CD4-positive, alpha-beta memory T cell (primary cell): ENCODE measurements at places on chromosomes 12 and 14. TPM values are rescaled to one million over a fixed set of nuclear protein-coding genes. Genes with fewer than 3 reads are reported as not detected.
A peak's percentile ranks its signal among the peaks of the same experiment; 100 is the strongest.

GRCh38 chr14:91078095-91078737, 17.8 kb upstream of the RPS6KA5 start:
- peak; percentile 82 for DNase-seq

- no peak for DNase-seq
These were observed 236.1 kb upstream of the DIO2 start for GRCh38 chr14:80447392-80447791.

- no peak for DNase-seq
These were observed 8.0 kb downstream of the ETV6 start for GRCh38 chr12:11657511-11657910.

- no peak for DNase-seq
These were observed 131.9 kb downstream of the GPR135 start for GRCh38 chr14:59333235-59333634.

DNA sequence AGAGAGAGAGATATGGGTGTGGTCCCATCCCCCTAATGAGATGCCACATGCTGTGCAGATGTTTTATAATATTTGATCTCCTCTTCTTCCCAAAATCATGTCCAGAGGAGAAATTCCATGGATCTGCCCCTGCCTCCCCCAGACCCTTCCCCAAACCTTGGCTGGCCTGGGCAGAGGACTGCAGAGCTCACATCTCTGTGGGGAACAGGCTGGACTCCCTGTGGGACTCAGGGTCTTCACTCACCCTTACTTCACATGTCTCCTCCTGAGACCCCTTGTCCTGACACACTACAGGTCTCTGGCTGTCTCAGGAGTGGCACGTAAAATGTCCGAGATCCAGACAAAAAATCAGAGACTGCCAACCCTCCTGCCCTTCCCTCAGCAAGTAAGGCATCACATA, 76.0 kb upstream of the CAPRIN2 start:
- no peak for DNase-seq

- DNase-seq, result no peak
These were observed 72.5 kb downstream of the ITPK1 start for GRCh38 chr14:93042968-93043940.

DNA sequence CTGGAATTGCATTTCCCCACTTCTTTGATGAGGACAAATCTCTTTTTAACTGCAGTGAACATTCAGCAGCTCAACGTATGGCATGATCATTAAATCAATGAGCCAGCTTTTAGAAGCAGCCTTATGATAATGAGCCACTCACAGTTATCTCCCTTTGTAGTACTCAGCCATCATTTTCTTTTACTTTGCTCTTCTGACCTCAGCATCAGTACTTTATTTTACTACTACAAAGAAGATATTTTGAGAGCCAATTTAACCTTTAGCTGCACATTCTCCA, 250.0 kb upstream of the CLEC14A start:
- DNase-seq, result no peak

The ZDHHC22 gene
- polyA plus RNA-seq, result not detected

The ACRBP gene
- 0.25 TPM for polyA plus RNA-seq

The CCDC38 gene
- polyA plus RNA-seq, result 0.09 TPM

The GUCY2C gene
- polyA plus RNA-seq, result not detected

The OGFOD2 gene
- polyA plus RNA-seq, result 13.9 TPM
